ENCODE measurements at places on chromosomes 3 and 15. TPM values are rescaled to one million over a fixed set of nuclear protein-coding genes. Genes with fewer than 3 reads are reported as not detected.
A peak's percentile ranks its signal among the peaks of the same experiment; 100 is the strongest.

DNA sequence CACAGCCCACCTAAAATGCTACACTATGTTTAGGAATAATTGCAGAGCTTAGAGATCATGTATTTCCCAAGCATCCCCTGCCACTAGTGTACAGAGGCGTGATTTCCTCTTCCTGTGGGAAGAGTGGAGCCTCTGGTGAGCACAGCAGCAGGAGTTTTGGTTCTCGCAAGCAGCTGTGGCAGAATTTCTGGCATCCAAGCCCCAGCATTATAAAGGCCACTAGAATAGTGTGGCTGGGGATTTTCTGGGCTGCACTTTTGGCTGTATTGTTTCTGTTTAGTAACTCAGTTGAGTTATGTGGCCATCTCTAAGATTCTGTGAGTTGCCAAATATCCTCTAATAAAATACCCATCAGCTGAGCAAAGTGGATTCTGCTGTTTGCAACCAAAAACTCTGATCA is 64.7 kb downstream of the GPR176 start:
- no peak for DNase-seq

DNA sequence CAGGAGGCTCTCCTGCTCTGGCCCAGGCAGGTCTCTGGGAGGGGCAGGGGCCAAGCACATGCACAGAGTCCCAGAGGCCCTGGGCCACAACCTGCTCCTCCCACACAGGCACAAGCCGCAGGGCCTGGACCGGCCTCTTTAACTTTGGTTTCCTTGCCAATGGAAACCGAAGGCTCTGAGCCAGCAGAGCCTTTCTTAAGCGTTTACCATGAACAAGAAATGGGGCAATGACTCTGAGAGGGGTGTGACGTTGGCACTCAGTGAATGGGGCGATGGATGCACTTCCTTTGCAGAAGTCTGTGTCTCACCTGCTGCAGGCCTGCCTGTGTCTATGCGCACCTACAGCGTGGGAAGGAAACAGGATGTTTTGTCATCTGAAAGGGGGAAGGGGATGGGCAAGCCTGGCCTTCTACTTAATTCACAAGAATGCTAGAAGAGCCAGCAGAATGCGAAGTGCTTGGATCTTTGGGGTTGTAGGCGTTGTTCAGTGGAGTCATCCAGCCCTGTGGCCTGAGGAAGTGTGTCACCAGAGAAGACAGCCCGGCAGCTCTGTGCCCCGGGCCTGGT is 41.8 kb downstream of the IFT122 start:
- DNase-seq: peak; percentile 86

- no peak for DNase-seq
Observed at GRCh38 chr3:66377800-66378199, 123.0 kb downstream of the LRIG1 start.

- DNase-seq: no peak
Observed at GRCh38 chr3:159766563-159767185, 222.0 kb upstream of the IL12A start.

DNA sequence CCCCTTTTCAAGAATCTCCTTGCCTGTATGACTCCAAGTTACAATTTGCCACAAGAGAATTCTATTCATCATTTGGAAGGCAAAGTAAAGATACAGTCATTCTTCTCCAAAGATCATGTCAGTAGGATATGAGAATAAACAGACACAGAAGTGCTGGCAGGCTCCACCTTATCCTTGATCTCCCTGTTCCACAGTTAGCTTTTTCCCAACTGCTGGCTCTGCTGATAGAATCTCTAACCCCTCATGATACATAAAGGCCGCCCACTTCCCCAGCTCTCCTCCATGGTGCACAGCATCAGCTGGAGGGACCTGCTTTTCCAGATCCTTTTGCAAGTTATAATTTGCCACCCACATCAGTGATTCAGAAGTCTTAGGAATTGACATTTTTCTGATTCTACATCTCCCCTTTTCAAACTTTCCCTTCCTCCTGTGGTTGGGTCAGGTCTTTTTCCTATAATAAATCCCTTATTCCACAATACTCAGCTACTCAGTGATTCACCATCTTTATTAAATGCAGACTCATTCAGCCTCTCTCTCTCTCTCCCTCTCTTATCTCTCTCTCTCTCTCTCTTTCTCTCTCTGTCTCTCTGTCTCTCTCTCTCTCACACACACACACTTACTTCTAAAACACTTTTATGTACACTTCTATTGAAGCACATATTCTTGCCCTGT is 465.4 kb downstream of the GBE1 start:
- no peak for DNase-seq

- no peak for DNase-seq
Observed at GRCh38 chr3:57046101-57046765, 14.2 kb upstream of the SPATA12 start.

GRCh38 chr3:63580151-63580550 is 72.3 kb upstream of the SNTN start:
- DNase-seq: no peak

DNA sequence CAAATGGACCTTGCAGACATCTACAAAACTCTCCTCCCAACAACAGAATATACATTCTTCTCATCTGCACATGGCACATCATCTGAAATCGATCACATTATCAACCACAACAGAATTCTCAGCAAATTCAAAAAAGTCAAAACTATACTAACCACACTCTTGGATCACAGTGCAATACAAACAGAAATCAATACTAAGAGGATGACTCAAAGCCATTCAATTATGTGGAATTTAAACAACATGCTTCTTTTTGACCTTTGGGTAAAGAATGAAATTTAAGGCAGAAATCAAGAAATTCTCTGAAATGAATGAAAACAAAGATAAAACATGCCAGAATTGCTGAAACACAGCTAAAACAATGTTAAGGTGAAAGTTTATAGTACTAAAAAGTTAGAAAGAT is 358.1 kb downstream of the NSUN3 start:
- no peak for DNase-seq

GRCh38 chr3:53880396-53881345 is 1.3 kb downstream of the ACTR8 start:
- DNase-seq: no peak

- DNase-seq: peak; percentile 68
Observed at GRCh38 chr3:197750396-197750831, 731 bp downstream of the FYTTD1 start.

- DNase-seq: no peak
Observed at GRCh38 chr3:115804713-115805119, 181.4 kb downstream of the GAP43 start.

DNA sequence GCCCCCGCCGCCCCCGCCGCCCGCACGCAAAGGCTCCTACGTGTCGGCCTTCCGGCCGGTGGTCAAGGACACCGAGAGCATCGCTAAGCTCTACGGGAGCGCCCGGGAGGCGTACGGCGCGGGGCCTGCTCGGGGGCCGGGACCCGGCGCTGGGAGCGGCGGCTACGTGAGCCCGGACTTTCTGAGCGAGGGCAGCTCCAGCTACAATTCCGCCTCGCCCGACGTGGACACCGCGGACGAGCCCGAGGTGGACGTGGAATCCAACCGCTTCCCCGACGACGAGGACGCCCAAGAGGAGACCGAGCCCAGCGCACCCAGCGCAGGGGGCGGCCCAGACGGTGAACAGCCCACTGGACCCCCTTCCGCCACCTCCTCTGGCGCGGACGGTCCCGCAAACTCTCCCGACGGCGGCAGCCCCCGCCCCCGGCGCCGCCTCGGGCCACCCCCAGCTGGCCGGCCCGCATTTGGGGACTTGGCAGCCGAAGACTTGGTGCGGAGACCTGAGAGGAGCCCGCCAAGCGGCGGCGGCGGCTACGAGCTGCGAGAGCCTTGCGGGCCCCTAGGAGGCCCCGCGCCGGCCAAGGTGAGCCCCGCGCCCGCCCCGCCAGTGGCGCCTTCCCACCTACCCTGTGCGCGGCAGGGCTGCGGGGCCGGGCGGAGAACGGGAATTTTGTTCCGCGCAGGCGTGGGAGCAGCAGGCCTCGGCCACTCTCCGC is 2.4 kb downstream of the SKOR1 start:
- DNase-seq: no peak

DNA sequence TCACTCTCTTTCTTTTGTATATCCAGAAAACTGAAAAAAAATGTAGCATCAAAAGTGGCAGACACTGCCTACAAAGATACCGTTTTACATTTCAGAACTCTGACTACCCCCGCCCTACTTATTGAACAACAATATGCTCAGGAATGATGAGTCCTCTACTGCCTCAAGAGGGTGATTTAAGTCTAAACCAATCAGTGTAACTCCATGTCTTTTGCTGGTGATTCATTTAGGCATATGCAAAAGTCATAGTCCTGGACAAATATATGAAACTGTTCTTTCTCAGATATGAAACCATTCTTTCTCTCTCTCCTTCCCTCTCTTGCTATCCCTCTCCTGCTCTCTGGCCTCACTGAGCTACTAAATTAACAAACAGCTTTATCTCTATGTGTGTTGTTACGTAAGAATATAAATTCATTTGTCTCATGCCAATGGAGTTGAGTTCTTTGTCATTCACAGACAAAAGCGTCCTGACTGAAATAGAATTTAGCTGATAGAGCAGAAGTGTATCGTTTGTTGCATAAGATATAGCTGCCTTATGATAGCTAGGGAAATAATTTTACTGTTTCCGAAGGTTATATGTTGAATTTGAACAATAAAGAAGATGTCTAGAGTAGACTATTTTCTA is 133.7 kb upstream of the OSTN start:
- no peak for DNase-seq

- no peak for DNase-seq
Observed at GRCh38 chr3:184551614-184552256, 9.8 kb upstream of the EPHB3 start.

GRCh38 chr15:77416148-77416455 is 3.8 kb downstream of the PEAK1 start:
- DNase-seq: no peak

DNA sequence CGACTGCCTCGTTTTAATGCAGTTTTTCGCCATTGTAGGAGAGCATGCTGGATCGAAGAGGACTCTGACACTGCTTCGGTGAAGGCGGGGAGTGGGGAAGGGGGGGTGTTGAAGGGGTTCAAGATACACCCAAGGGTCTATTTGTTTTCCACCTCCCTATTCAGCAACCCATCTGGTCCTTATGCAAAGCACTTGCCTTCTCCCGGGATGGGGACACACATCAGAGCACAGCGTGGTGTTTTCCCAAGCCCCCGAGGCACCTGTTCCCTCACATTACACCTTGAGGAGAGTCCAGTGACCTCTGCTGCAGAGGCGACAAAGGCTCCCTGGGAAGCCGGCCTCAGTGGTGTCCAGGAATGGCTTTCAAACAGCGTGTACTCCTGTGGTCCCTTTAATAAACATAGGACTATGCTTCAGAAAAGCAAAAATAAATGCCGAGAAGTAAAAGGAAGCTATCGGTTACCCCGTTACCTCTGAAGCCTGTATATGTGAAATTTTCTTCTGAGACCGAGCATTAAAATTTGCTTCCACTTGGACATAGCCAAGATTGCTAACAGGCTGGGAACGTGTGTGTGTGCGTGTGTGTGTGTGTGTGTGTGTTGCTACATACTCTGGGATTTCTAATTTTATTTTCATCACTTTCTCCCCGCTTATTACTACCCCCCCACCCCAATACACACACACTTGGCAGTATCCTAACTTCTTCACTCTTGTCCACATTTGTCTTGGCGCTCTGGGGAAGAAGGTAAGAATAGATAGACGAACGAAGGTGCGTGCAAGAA is 53.2 kb downstream of the CCDC54 start:
- DNase-seq: no peak

DNA sequence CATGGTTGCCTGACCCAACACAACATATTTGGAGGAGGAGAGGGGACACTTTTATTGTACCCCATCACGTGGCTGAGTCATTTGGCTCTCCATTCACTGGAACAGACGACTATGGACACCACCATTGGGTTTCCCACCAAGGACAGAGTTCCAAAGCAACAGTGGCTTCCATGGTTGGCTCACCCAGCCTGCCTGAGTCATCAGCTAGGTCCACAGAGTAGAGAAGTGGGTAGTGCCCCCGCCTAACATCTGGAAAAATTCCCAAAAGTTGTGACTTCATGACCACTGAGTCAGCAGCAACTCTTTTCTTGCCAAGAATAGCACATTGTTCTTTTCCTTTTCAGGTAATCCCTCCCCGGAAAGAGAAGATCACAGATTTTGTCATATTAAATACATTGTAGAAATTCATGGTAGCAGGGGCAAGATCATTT is 3.0 kb upstream of the PPP1R2 start:
- DNase-seq: peak; percentile 79

DNA sequence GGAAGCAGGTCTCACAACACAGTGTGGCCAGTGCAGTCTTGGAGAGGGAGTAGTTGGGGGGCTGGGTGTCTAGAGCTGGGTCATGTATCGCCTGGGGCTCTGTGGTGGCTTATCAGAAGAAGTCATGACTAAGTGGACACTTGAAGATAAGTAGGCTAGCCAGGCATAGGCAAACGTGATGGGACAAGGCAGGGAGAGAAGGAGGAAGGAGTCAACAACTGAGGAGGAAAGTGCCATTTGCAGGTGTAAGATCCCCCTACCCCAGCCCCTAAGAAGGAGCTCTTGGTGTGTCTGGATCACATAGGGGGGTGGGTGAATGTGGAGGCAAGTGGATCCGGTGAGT is 352.3 kb downstream of the LRTM1 start:
- no peak for DNase-seq

DNA sequence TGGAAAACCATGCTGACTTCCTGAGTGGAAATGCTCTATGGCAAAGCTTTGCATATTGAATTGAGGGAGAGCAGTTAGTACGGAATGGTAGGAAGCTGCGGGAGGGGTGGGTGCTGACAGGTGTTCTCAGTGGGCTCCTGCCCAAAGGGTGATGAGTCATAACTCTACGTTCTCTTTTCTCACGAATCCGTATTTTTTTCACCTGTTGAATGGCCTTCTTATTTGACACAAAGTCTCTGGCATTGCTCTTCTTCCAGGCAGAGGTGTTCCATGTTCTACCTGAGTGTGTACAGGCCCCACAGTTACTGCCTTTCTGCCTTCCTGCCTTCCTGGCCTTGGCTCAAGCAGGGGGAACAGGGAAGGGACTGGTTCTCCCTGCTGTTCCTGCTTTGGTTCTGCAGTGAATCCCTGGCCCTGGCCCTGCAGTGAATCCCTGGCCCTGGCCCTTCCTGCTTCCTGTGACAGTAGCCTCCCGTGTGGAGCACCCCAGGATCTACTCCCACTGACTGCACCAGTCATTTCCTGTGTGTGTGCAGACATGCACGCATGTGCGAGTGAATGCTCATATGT is 31.9 kb downstream of the TRAK1 start:
- no peak for DNase-seq

Gene NRG4
- 0.63 TPM for total RNA-seq

Gene PLA2G4D
- total RNA-seq: not detected

Gene CHDH
- 10.0 TPM for total RNA-seq

Gene ISL2
- not detected for total RNA-seq
